ENCODE measurements at places on chromosomes 6 and 20.

GRCh38 chr6:20839630-20840029 lies 305.4 kb downstream of the CDKAL1 start:
- DNase-seq, result no peak

DNA sequence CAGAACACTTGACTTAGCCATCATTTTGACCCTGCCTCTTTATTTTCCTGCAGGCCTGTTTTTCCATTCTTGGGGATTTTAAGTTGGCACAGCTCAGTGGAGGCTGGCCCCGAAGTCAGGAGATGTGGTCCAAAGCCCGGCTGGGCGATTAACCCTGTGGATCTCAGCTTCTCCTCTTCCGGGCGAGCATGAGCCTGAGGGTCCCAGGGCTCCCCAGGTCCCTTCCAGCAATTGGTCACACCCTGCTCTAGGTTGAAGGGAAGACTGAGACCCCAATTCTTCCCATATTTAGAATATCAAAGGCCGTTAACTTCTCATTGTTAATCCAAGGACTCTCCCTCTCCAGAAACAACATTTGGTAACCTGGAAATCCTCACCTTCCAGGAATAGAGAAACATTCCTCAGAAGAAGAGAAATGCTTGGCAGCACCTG lies 2.3 kb downstream of the THBS2 start:
- no peak for DNase-seq

DNA sequence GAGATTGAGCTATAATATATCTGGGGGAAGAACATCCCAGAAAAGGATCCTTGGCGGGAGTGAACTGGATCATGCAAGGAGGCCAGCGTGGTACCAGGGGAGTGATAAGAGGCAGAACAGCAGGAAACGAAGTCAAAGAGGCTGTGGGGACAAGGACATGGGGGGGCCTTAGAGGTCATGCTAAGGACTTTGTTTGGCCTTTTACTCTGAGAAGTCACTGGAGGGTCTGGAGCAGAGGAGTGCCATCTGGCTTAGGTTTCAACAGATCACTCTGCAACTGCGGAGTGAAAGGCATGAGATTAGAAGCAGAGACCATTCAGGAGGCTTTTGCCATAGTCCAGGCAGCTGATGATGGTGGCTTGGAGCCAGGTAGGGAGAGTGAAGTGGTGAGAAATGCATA lies 24.3 kb downstream of the MRAP2 start:
- no peak for DNase-seq

- no peak for DNase-seq
Observed at GRCh38 chr6:105872249-105872648, 213.9 kb upstream of the PRDM1 start.

- DNase-seq, result peak; percentile 83
Observed at GRCh38 chr6:2209226-2209809, 36.1 kb downstream of the GMDS start.

GRCh38 chr20:22531756-22532155 lies 52.6 kb downstream of the FOXA2 start:
- no peak for DNase-seq

- no peak for DNase-seq
Observed at GRCh38 chr6:33347816-33348215, 30.3 kb upstream of the ZBTB22 start.

DNA sequence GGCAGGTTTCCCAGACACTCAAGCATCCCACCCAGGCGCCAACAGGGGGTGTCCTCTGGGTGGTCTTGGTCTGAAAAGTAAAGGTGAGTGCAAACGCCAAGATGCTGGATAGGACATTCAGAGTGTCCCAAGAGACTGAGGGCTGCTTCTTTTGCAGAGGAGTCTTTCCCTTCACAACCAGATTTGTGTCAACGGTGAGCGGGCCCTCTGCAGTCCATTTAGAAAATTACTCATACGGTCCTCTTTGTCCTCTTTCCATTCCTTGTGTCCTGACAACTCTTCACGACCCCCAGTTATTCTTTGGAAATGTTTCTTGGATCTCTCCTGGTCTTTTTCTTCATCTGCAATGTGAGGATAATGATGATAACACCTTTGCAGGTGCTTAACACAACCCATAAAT lies 257.8 kb downstream of the CDC5L start:
- no peak for DNase-seq

DNA sequence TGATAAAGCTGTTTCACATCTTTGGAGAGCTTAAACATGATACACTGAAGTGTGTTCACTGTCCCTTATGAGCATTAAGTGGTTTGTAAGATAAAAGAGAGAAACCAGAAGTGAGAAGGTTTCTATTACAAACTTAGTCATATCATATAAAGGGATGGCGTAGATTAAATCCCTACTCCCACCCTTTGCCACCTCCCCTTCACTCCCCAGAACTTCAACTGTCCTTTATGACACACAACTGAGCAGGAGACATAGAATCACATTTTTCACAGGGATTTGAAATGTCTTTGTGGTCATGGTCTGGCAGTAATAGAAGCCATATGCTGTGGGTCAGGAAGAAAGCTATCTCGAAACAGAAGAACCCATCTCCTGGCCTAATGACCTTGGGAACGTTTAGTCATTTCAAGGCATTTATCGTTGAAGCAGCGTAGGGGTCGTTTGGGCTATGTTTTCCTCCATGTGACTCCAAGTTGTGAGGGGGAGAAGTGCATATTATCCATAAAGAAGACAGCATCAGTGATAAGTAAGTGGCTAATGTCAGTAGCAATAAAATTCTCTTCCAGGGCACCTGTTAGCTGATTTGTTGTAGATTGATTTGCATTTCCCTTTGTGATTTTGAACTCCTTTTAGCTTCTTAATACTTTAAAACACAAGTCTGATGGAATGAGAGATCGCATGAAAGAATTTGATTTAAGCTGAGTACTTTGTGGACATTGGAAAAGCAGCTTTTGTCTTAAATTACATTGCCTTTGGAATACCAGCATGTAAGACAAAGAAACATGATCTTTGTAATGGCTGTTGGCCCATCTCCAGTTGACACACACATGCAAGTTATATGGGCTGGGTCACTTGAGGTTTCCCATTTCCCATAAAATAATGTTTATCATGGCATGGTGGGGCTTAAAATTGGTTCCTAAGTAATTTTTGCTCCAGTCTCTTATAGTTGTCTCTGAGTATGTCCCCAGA lies 501.5 kb upstream of the FLRT3 start:
- DNase-seq, result peak; percentile 22

DNA sequence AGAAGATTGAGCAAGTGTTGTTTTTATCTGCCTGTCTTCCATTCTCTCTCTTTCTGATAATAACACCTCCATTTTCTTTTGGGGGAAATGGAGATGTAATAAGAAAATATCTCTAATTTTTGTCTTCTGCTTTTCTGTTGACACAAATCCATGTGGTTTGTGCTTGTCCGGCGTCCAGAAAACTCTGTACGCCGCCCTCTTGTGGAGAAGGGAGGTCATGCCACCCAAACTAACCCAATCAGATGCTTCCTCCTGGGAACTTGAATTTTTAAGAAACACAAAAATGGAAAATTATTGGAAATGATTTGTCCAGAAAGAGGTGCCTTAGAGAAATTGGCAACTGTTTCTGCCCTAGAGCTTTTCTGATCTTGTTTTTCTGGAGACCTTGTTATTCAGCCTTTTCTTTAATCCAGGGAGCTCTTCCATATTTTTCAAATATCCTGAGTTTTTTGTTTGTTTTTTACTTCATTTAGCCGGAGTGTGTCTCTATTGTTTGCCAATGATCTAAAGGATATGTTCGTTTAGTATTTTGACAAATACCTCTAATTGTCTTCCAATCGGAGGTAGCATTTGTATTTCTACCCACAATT lies 17.8 kb upstream of the FNDC1 start:
- peak; percentile 22 for DNase-seq

- no peak for DNase-seq
Observed at GRCh38 chr20:17663040-17663399, 19.0 kb downstream of the RRBP1 start.

- DNase-seq, result no peak
Observed at GRCh38 chr20:46901638-46902037, 7.0 kb downstream of the EYA2 start.

DNA sequence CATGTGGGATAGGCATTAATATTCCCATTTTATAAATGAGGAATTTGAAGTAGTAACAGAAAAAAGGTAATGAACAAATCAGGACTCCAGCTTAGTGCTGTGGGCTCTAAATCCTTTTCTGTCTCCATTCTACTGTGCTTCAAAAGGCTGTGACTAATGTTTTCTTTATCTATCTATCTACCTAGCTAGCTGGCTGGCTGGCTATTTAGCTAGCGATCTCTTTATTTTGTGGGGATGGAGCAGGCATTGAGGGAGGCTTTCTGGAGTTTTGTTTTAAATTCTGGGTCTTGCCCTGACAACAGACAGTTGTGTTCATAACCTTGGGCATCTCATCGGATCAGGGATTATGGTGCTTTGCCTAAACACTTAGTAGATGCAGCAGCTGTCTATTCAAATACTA lies 139.2 kb downstream of the SOX4 start:
- no peak for DNase-seq

DNA sequence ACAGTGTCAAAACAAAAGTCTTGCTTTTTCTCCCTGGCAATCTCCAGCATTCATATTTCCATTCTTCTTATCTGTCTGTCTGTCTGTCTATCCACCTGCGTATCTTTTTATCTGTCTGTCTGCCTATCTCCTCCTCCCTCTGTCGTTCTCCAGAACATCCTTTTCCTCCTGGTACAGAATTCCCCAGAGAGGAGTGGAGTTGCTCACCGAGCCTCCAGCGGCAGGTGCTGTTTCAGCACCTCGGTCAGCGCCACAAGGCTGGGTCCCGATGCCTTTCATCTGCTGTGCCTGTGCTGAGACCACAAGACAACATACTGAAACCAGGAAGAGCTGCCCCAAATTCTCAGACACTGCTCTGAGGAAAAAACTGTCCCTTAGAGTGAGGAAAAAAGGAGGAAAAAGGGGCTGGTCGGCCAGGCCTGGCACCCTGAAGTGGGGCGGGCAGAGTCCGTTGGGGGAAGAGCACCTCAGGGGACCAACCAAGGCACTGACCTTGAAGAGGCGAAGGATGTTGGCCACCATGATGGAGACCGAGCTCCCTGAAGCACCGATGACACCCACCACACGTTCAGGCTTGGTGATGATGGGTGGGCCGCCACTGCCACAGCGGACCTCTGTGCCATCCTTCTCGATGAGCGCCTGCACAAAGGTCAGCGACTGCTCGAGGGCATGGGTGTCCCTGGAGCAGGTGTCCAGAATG lies 13.3 kb downstream of the GRM4 start:
- no peak for DNase-seq

- DNase-seq, result peak; percentile 76
Observed at GRCh38 chr6:168884646-168885086, 369.0 kb downstream of the THBS2 start.

- DNase-seq, result peak; percentile 77
Observed at GRCh38 chr6:148430897-148431296, 88.3 kb downstream of the SASH1 start.

DNA sequence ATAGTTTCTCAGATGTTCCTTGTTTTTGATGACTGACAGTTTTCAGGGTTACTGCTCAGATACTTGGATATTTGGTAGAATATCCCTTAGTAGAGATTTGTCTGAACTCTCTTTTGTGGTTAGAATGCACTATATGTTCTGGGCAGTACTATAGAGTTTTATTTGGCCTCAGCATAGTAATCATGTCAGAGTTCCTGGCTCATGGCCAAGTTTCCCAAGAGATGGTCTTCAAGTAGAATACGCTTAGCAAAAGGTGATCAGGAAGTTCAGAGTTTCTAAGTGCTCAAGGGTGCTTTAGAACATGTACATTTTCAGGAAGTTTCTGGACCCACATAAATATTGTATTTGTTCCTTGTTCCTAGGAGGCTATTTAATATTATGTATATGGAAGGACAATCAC lies 1209.7 kb upstream of the GJE1 start:
- DNase-seq, result no peak

GRCh38 chr6:30127238-30128093 lies 8.5 kb upstream of the TRIM40 start:
- no peak for DNase-seq

DNA sequence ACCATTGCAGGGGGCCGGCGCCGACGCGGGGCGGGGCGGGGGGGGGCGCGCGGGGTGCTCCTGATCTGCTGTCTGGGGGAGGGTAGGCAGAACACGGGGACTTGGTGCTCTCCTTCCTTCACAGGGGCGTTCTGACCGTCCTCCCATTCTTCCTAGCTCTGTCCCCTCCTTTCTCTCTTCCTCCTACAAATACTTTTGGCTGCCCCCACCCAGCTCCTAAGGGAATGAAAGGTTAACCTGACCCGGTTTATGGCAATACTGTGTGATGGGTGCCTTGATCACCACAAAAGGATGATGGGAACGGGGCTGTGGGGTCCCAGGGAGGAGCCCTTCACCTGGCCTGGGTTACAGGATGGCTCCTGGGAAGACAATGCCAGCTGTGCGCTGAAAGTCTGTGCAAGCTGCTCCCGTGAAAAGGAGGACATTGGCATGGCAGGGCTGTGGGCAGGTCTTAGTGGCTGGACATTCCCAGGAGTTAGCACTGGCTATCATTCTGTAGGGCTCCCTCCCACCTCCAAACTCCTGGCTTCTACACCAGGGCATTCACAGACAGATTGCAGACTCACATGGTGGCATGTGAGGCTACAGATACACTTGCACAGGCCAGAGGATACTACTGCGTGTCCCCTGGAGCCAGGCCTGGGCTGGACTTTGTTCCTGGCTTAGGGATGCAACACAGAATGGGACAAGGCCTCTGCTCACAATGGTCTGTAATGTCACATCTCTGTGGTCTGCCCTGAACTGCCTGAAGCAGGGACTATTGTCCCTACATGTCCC lies 1.9 kb upstream of the TPD52L2 start:
- no peak for DNase-seq

GRCh38 chr6:56902641-56903464 lies 52.1 kb upstream of the BEND6 start:
- peak; percentile 40 for DNase-seq

GRCh38 chr20:38108986-38109541 lies 56.0 kb downstream of the TGM2 start:
- no peak for DNase-seq

DNA sequence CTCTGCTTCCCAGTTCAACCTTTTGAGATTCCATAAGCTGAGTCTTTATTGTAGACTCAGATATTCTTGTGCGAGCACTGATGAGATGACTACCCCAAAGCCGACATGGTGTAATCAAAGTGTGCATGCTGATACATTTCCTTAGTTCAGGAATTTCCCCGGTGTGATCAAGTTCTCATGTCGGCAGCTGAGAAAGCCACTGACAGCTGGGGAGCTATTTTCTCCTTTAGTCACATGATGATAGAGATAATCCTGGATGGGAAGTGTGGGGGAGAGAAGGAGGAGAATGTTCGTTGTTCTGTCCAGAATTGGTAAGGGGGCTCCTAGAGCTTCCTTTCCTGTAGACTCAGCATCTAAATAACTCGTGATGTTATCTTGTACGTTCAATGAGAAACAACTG lies 7.7 kb upstream of the CAP2 start:
- DNase-seq, result no peak
